ENCODE measurements at places on chromosomes 4 and X.

DNA sequence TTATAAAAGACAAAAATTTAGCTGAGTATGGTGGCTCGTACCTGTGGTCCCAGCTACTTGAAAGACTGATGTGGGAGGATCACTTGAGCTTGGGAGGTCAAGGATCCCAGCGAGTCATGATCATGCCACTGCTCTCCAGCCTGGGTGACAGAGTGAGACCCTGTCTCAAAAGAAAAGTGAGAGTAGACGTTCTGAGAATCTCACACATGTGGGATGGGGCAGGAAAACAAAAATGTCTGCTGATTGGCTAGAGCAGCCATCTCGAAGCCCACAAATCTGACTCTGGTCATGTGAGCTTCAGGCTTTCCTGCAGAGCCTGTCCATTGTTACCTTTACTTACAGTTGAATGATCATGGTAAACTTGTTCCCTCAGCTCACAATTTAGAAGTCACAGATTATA lies 23.1 kb upstream of the SLC9A7 start:
- no peak for DNase-seq

GRCh38 chr4:182885022-182885737 lies 32.0 kb downstream of the DCTD start:
- DNase-seq = no peak

DNA sequence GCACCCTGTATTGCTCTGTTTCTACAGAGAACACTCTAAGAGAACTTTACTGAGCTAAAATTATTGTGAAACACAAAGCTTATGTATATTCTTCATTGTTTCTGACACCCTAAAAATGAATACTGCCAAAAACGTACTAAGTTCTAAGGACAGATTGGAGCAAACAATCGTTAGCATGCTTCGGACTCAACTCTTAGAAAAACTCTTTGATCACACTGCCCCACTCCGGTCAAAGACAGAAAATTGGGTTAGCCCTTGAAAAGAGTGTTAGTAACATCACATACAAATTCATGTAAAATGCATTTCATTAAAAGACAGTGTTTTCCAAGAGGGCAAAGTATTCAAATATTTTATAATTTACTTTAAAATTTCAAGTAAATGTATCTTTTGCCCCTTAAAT lies 177.4 kb downstream of the DCHS2 start:
- peak; percentile 52 for DNase-seq

DNA sequence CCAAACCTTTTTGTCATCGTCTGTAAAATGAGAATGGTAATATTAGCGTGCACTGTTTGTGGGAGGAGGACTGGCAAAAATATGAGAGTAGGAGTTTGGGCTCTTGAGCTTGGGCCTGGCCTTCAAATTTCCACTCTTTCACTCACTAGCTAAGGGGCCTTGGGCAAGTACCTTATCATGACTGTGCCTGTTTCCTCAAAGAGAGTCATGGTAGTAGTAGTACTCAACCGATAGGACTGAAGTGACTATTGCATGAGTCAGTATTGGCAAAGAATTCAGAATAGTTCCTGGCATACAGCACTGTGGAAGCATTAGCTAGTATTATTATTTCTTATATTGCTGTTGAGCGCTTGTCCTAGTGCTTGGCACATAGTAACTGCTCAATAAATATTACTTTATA lies 16.0 kb upstream of the RBM3 start:
- DNase-seq = peak; percentile 75

- DNase-seq = no peak
These were observed 49.7 kb upstream of the GATB start for GRCh38 chr4:151810476-151810875.

GRCh38 chrX:39730662-39731329 lies 367.0 kb downstream of the BCOR start:
- peak; percentile 89 for DNase-seq

DNA sequence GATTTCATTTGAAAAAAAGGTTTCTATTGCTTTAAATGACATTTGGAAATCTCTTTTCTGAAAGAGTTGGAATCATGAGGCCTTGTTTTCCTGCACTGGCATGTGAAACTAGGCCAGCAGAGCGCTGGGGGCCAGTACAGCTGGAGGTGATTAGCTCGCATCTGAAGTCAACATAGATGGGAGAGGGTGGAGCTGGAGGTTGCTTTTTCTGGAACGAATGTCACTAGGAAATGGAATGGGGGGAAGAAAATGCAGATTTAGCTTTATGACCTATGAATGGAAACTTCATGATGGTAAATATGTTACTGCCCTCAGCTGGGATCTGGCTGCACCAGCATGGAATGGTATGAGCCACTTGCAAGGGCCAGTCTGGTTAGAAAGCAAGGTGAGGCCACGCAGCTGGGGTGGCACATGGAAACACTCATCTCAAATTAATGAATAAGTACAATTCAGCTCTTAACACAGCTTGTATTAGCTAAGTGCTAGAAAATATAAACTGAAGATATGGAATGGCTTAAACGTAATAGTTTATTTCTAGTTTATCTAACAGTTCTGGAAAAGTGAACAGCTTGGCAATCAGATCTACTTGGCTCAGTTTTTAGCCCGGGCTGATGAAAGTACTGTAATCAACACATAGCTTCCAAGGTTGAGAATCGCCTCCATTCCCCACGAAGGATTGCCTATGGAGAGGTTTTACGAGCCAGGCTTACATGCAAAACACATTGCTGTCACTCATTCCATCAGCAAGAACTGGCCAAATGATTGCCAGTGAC lies 32.5 kb downstream of the SLC10A6 start:
- peak; percentile 78 for DNase-seq

Data from fibroblast of skin of right biceps (primary cell).